ENCODE measurements at places on chromosomes 5 and 9.

DNA sequence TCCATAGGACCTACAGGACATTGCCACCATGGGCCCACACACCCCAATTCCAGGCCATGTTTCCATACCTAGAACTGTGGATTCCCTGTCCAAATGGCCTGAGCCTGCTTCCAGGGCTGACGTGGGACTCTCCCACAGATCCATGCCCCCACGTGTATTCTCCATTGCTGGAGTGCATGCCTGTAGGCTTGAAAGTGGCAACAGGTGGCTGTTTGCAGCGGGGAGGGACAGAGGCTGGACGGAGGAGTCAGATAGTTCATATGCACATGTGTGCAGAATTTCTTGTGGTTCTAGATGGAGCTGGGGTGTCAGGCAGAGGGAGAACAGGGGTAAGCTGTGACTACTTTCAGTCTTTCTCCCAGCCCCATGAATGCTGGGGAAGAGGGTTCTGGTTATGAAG, 285.7 kb upstream of the ANKRD55 start:
- DNase-seq, result no peak

DNA sequence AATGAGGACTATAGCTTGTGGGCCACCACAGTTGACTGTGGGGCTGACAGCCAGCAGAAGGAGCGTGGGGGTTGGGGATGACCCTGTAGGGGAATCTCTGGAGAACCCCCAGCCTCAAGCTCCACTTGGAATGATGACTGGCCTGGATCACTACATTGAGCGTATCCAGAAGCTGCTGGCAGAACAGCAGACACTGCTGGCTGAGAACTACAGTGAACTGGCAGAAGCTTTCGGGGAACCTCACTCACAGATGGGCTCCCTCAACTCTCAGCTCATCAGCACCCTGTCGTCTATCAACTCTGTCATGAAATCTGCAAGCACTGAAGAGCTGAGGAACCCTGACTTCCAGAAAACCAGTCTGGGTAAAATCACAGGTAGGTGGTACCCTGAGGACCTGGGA, 128.4 kb upstream of the DMRT1 start:
- DNase-seq, result no peak

GRCh38 chr5:147188200-147189108, 46.4 kb upstream of the STK32A start:
- DNase-seq, result no peak

DNA sequence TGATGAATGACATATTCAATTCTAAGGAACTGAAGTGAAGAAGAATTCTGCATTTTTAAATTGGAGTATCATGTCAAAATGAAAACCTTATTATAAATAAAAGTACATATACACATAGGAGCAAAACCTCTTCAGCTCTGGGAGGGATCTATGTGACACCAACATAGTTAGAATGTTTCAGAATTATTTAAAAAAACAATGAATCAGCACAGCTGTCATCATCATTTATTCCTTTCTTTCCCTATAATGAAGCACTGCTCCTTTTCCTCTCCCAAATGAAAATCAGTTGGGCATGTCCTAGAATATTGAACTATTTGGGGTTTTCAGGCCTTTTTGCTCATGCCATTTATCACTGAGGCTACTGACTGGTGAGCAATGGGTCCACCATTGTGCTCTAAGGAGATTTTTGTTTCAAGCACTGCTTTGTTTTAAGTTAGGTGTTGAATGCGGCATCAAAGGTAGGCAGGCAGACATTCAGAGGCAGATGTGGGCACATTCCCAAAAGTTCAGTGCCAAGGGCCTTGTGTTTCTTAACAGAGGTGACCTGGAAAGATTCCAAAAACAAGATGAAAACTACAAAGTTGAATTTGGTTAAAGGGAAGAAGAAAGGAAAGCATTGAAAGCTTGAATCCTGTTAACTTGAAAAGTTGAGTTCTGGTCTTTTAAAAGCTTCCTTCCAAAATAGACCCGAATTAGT, 126.4 kb upstream of the ADAMTSL1 start:
- no peak for DNase-seq

- no peak for DNase-seq
These were observed 153.4 kb upstream of the PPP1R26 start for GRCh38 chr9:135326141-135326540.

DNA sequence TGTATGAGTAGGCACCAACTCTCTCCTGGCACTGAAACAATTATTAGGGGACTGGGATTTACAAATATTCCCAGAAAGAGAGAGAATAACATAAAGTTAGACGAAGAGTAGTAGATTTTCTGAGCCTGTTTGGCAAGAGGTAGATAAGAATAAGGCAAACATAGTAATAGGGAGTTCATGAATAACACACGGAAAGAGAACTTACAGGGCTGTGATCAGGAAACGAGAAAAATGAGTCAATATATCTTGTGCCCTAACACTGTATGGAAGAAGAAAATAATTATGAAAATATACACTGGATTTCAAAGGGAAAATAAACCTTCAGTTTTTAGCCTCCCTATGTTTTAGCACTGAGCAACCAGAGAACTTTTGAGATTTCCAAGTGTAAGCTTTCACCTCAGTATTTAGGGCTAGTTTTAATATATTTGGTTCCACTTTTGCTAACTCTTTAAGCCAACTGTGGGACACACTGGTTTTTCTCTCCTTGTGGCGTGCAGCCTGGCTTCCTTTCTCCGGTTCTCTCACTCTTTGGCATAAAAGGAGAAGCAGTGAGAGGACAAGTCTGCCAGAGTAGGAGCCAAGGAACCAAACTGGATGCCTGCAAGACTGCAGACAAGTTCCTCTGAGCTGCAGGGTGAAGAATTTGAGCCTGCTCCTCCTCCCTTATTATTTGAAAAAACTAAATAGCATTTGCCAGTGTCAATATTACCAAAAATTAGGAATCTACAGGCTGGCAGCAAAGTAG, 6.6 kb upstream of the KCNN2 start:
- DNase-seq, result no peak

GRCh38 chr9:1980387-1980786, 34.8 kb upstream of the SMARCA2 start:
- DNase-seq, result no peak

DNA sequence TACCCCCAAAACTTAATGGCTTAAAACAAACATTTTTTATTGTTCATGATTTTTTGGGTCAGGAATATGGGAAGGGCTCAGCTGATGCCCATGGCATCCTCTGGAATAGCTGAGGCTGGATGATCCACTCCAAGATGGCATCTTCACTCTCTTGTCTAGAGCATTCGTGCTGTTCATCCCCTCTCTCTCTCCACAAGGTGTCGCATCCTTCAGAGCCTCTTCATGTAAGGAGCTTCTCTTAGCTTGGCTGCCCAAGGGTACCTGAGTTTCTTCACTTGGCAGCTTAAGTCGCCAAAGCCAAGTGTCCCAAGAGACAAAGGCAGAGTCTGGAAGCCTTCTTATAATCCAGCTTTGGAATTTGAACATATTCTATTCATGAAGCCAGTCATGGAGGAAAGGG, 294.7 kb downstream of the CHSY3 start:
- DNase-seq, result no peak

- no peak for DNase-seq
These were observed 496 bp downstream of the TLX3 start for GRCh38 chr5:171309276-171310211.

- no peak for DNase-seq
These were observed 154.4 kb downstream of the MACROH2A1 start for GRCh38 chr5:135244620-135245021.

DNA sequence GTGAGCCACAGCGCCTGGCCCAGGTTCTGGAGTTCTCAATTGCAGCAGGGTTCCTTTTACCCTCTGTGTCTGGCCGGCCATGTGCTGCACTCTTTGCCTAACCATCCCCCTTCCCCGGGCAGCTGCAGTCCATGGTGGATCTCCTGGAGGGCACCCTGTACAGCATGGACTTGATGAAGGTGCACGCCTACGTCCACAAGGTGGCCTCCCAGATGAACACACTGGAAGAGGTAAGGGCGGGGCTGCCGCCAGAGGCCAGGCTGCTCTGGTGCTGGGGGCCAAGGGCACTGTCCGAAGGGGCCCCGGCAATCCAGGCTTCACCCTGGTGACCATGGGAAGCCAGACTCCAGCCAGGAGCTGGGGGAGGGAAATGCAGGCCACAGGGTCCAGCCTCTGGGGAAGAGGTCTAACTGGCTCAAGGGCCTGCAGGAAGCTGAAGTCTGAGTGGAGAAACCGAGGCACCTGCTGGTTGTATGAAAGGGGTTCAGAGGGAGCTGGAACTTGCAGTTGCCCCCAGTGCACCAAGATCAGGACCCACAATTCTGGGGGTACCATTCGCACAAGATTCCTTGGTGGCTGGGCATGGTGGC, 18.1 kb downstream of the OLFML2A start:
- DNase-seq, result no peak

- DNase-seq, result no peak
These were observed 3.9 kb upstream of the PURA start for GRCh38 chr5:140109759-140110645.

- DNase-seq, result no peak
These were observed 1.9 kb downstream of the MACROH2A1 start for GRCh38 chr5:135397084-135397483.

GRCh38 chr5:129460936-129461710, 1.0 kb downstream of the ADAMTS19 start:
- peak; percentile 19 for DNase-seq

DNA sequence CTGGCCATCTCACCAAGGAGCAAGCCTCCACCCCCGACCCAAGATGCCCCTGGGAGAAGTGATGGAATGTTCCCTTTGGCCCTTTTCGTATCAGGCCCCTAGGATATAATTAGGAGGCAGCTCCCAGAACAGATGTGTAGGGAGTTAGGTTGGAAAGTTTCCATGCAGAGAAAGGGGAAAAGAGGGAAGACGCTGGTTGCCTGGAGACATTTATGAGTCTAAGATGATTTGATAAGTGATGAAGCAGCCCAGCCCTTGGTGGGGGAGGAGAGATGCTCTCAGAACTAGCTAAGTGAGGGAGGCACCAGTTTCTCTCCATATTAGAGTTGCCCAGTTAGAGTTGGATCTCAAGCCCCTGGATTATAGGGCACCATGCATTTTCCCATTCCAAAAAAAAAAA, 137.5 kb downstream of the GNA14 start:
- no peak for DNase-seq

GRCh38 chr5:147752033-147752432, 30.5 kb downstream of the JAKMIP2 start:
- DNase-seq, result no peak

GRCh38 chr5:66769030-66769733, 173.0 kb downstream of the MAST4 start:
- DNase-seq, result no peak

DNA sequence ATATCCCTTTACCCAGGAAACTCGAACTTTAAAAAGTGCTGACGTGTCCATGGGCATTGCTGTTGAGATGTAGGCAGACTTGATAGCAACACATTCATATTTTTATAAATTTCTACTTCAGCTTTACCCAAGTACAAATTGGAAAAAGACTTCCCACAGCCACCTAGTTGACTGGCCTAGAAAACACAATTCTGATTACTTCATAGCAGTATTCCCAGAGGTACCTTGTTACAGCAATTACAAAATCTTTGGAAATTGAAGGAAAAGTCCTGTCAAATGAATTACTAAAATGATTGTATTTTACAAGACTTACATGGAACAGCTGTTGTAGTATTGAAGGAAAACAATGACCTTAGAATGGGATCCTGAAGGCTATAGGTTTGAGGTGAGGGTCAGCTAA, 130.7 kb upstream of the NREP start:
- DNase-seq, result no peak

- no peak for DNase-seq
These were observed 328.2 kb downstream of the SLIT3 start for GRCh38 chr5:168972731-168973130.

GRCh38 chr5:144183254-144183889, 12.7 kb downstream of the KCTD16 start:
- DNase-seq, result no peak

DNA sequence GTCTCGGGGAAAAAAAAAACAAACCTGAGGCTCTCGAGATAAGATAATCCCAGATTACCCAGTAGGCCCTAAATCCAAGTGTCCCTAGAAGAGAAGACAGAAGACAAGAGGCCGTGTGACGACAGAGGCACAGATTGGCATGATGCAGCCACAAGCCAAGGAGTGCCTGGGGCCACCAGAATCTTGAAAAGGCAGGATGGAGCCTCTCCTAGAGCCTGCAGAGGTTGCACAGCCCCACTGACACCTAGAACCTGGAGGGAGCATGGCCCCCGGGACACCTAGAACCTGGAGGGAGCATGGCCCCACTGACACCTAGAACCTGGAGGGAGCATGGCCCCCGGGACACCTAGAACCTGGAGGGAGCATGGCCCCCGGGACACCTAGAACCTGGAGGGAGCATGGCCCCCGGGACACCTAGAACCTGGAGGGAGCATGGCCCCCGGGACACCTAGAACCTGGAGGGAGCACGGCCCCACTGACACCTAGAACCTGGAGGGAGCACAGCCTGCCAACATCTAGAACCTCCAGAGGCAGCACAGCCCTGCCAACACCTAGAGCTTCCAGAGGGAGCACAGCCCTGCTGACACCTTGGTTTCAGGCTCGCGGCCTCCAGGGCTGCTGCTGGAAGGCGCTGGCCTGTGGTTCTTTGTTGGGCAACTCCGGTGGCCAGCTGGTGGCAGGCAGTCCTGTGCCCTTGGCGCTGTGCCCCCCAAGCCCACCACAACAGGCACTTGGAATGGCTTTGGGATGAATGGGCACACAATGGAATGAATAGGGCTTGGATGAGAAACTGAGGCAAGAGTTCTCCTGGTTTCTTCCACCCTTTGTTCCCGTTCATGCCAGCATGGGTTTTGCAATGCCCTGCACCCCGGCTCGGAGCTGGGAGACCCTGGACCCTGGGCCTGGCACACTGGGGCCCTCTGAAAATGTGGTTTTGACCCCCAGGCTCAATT, 39.2 kb downstream of the VAV2 start:
- DNase-seq, result no peak
